Fibroblast of the conjunctiva (primary cell): ENCODE measurements at places on chromosomes 7 and 10.

GRCh38 chr10:71970331-71970730 lies 6.1 kb downstream of the CHST3 start:
- no peak for DNase-seq

- no peak for DNase-seq
Measured at GRCh38 chr7:50795253-50795652, 12.6 kb upstream of the GRB10 start.

DNA sequence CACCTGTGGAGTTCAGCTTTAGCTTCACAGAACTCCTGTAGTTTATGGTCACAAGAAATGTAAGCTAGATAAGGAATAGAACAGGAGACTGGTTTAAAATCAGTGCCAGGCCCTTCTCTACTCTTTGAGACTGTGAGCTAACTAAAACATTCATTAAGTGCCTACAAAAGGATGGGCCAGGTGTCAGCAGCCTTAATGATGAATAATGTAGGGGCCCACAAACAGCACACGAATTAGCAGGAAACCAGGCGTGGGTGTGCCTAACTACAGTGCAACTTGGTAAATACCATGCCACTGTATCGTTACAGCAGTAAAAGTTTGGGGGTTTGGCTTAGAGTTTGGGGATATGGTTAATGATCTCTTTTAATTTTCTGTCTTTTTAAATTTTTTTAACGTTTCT lies 6.1 kb upstream of the ABLIM1 start:
- no peak for DNase-seq

DNA sequence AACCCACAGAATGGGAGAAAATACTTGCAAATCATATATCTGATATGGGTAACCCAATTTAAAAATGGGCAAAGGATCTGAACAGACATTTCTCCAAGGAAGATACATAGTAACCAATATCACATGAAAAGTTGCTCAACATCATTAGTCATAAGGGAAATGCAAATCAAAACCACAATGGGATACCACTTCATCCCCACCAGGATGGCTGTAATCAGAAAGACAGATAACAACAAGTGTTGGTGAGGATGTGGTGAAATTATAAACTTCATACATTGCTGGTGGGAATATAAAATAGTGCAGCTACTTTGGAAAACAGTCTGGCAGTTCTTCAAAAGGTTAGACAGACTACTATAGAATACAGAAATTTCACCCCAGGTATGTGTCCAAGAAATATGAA lies 19.3 kb downstream of the AOC1 start:
- no peak for DNase-seq

GRCh38 chr10:78214955-78215354 lies 181.3 kb downstream of the RPS24 start:
- no peak for DNase-seq

DNA sequence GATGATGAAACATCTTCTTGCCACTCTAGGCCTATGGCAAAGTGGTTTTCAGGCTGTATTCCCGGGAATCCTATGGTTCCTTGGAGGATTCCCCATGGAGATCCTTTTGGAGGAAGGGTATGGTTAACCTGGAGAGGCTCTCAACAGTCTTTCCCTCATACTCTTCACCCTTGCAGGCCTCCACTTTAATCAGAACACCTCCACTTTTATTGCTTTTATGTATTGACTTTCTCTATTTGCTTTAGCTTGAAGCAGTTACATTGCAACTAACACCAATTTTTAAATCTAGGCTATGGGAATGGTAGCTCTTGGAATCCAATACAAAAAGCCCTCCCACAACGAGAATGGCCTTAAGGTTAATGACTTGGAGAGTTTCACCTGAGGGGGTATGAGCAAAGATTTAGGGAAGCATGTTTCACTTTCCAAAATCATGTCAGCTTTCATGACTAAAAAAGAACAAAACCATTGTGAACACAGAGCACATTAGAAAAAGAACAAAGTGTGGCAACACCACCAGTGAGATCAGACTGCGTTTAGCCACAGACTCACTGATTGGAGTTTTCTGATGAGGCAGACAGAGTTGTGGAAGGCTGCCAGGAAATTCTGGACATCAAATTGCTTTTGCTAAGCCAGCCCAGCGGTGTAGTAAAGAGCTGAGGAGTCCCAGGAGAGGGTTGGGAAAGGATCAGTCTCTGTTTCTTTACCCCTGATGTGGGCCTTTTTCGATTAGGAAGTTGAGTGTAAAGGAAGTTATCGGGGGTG lies 130.4 kb upstream of the BMPER start:
- peak; percentile 94 for DNase-seq

GRCh38 chr10:93431361-93431760 lies 50.8 kb downstream of the MYOF start:
- no peak for DNase-seq

DNA sequence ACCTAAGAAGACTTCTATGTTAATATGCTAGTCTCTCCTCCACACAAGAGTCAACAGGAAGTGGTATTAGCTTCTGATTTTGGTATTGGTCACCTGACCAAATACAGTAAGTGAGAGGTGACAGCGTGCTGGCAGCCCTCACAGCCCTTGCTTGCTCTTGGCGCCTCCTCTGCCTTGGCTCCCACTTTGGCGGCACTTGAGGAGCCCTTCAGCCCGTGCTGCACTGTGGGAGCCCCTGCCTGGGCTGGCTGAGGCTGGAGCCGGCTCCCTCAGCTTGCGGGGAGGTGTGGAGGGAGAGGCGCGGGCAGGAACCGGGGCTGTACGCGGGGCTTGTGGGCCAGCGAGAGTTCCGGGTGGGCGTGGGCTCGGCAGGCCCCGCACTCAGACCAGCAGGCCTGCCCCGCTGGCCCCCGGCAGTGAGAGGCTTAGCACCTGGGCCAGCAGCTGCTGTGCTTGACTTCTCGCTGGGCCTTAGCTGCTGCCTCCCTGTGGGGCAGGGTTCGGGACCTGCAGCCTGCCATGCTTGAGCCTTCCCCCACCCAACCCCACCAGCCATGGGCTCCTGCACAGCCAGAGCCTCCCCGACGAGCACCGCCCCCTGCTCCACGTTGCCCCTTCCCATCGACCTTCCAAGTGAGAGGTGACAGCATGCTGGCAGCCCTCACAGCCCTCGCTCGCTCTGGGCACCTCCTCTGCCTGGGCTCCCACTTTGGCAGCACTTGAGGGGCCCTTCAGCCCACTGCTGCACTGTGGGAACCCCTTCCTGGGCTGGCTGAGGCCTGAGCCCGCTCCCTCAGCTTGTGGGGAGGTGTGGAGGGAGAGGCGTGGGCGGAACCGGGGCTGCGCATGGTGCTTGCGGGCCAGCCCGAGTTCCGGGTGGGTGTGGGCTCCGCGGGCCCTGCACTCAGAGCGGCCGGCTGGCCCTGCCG lies 4.2 kb upstream of the ACSL5 start:
- DNase-seq, result no peak

- no peak for DNase-seq
Measured at GRCh38 chr7:57426629-57427003, 23.4 kb upstream of the ZNF716 start.
